ENCODE measurements at places on chromosomes 7 and 10.

DNA sequence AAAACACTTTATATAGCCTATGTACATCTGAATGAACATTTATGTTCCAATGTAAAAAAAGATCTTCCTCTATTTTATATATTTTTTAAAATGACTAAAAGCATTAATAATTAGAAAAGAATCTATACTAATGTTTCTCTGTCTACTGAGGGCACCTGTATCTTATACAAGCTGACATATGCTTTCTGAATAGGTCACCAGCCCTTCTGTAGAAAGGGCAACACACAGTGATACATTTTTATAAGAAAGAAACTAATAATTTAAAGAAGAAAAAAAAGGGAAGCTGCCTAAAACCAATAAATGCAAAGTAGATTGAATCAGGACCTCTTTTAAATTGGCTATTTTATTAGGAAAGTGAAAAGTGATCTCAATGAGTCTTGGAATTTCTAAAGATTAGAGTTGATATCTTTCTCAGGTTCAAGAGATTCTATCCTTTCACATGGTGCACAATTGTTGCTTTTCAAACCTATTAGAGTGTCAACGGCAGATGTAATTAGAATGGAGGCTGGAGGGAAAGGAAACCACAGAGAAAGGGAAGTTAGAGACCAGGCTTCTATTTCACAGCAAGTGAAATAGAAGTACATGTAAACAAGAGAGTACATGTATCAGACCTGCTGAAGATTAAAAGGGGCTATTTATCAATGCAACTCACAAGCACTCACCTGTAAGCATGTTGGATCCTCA is 6.3 kb downstream of the MTPN start:
- no peak for DNase-seq

GRCh38 chr7:7805511-7806153 is 87.2 kb upstream of the RPA3 start:
- no peak for DNase-seq

DNA sequence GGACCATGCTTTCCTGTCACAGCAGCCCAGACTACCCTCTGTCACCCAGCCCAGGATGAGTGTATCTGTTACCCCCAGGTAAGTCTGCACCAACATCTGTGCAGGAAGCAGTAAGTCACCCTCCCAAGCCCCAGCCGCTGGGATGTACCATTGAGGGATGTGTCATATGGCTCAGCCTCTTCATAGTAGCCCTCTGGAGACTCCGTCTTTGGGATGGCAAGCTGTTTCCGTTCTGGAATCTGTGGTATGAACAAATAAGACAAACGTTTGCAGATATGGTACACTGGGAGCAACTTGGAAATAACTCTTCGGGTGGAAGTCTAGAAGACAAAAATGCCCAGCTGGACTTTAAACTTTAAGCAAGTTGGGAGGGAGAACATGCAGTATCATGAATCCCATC is 81.3 kb downstream of the AFAP1L2 start:
- DNase-seq: no peak

- DNase-seq: no peak
Observed at GRCh38 chr7:130393841-130394411, 13.6 kb downstream of the CPA1 start.

DNA sequence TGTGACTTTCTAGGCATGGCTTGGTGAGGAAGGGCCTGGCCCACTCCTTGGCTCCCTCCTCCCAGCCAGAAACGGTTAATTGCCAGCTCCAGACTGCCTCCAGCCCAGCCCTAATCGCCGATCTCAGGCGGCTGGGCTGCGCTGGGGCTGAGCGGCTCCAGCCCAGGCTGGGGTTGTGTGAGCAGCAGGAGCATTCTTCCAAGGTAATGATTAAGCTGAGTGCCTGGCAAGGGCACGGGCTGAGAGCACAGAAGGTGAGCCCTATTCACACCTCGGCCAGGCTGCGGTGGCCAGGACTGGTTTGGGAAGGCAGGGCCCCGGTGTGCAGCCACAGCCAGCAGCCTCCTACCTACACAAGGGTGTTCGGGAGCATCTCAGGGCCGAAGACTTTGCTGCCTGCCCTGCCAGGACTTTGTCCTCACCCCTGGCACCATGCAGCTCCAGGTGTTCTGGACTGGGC is at the start of gene TMEM72:
Gene TMEM72 (plus strand): TSS at position 257 of the 460 bp plus-strand sequence. CDS start 176 bp downstream, at position 433.
- no peak for DNase-seq

DNA sequence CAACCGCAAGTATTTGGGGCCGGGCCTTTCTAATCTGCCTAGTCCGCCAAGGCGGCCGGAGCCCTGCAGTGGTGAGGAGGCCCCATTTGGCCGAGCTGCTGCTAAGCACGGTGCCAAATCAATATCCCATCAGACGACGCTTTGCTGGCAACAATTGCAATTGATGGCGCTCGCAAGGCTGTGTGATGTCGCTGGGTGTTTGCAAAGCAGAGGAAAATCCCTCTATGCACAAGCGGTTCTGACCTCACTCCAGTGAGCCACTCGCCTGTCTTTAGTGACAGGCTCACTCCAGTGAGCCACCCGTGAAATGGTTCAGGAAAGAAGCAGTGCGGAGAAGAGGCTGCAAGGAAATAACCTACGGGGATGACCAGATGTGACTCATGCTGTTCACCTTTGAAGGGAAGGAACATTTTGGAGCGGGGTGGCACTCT is 18.3 kb upstream of the PDE1C start:
- no peak for DNase-seq

- DNase-seq: no peak
Observed at GRCh38 chr10:129766611-129767550, 197.2 kb downstream of the EBF3 start.

GRCh38 chr7:69115788-69116187 is 482.5 kb upstream of the AUTS2 start:
- DNase-seq: no peak

GRCh38 chr10:70978816-70979480 is 90.6 kb upstream of the PCBD1 start:
- no peak for DNase-seq

- no peak for DNase-seq
Observed at GRCh38 chr10:126549344-126549743, 121.1 kb downstream of the C10orf90 start.

- no peak for DNase-seq
Observed at GRCh38 chr7:54811846-54812254, 52.8 kb upstream of the SEC61G start.

GRCh38 chr10:133335246-133336117 is 1.2 kb downstream of the CALY start:
- peak; percentile 64 for DNase-seq

GRCh38 chr10:63633677-63634487 is 112.7 kb downstream of the REEP3 start:
- no peak for DNase-seq

DNA sequence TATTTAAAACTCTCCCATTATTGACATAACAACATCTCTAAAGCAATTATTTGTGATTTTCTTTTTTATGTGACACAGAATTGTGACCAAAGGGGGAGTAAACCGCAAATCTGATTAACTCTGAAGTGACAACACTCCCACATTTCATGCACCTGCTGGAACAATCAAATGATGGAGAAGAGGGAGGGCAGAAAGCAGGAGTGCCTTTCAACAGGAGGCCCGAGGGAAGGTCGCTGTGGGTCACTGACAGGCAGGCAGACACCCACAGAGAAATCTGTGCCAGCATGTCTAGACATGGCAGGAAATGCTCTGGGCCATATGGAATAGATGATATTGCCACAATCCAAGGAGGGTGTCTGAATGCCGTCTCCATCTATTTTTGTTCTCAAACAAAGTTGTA is 247.3 kb downstream of the DOCK4 start:
- DNase-seq: no peak

Measured in stimulated activated CD4-positive, alpha-beta T cell treated with anti-CD3 and anti-CD28 coated beads, Interleukin-4, amount 100 ng/mL, for 48 hours (primary cell).